NCI-H187 (cell line): ENCODE measurements at places on chromosomes 3 and 15.

GRCh38 chr3:59692117-59692516 lies 642.3 kb upstream of the CFAP20DC start:
- DNase-seq, result no peak

GRCh38 chr15:22955544-22956119 lies 24.5 kb downstream of the CYFIP1 start:
- DNase-seq, result no peak

- no peak for DNase-seq
Observed at GRCh38 chr3:73315706-73316105, 254.2 kb downstream of the EBLN2 start.

DNA sequence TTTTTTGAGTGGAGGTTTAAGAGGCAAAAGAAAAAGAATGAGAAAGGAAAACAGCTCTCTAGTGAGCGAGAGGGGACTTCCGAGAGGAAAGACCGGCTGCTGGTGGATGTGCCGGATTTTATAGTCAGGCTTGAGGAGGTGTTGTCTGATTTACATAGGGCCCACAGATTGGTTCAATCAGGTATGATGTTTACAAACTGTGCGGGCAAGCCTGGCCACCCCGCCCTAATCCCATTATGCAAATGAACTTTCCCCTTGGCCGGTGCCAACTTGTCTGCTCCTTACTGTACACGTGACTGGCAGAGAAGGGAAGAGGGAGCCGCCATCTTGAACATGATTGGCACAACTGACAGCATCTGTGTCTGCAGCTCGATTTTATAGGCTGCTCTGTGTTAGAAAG lies 44.7 kb downstream of the FAM43A start:
- peak; percentile 92 for DNase-seq

DNA sequence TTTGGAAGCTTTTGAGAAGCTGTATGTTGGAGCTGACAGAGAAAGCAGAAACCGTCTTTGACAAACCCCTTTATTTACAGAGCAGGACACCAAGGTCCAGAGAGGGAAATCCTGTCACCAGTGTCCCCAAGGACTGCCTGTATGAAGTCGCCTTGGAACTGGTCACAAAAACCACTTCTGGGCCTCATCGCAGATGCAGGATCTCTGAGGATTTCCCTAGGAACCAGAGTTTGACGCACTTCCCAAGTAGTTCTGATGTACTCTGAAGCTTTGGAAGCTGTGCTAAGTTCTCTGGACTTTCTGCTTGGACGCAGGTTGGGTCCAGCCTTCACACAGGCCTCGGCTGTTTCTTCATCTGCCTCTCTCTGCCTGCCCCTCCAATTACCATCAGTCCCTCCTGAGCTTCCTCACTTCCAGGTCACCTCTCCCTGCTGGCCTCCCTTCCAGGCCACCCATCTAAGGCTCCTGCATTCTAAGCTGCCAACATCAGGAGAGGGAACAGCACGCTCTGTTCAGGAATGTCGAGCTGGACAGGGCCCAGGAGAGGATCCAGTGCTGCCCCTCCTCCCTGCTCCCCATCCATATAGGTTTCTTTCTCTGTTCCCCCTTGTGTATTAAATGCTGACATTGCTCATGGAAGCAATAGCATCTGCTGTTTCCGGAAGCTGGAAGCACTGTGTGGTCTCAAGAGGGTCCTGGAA lies 270.8 kb downstream of the OPA1 start:
- no peak for DNase-seq

GRCh38 chr15:69398491-69398891 lies 15.7 kb upstream of the KIF23 start:
- no peak for DNase-seq

- no peak for DNase-seq
Observed at GRCh38 chr15:25437777-25438600, 835 bp downstream of the UBE3A start.

- peak; percentile 29 for DNase-seq
Observed at GRCh38 chr15:65400760-65401610, 21.8 kb downstream of the IGDCC4 start.

- no peak for DNase-seq
Observed at GRCh38 chr3:156551746-156552145, 3.2 kb downstream of the SSR3 start.

DNA sequence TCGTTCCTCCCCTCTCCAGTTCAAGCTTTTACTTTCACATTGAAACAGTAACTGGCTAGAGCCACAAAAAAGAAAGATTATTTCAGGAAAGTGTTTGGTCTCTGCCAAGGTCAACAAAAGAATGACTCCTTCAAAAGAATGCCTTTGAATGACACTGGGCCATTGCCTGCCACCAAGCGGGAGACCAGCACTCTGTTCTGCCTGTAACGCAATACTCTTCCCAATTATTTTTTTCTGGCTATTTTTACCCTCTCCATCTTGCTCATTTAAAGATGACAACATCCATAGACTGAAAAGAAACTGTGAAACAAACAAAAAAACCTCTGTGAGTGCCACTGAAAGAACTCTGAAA lies 37.3 kb downstream of the EHHADH start:
- no peak for DNase-seq

- DNase-seq, result no peak
Observed at GRCh38 chr3:127033171-127033570, 50.3 kb downstream of the PLXNA1 start.

GRCh38 chr15:101563176-101563796 lies 73.8 kb upstream of the PCSK6 start:
- DNase-seq, result no peak

DNA sequence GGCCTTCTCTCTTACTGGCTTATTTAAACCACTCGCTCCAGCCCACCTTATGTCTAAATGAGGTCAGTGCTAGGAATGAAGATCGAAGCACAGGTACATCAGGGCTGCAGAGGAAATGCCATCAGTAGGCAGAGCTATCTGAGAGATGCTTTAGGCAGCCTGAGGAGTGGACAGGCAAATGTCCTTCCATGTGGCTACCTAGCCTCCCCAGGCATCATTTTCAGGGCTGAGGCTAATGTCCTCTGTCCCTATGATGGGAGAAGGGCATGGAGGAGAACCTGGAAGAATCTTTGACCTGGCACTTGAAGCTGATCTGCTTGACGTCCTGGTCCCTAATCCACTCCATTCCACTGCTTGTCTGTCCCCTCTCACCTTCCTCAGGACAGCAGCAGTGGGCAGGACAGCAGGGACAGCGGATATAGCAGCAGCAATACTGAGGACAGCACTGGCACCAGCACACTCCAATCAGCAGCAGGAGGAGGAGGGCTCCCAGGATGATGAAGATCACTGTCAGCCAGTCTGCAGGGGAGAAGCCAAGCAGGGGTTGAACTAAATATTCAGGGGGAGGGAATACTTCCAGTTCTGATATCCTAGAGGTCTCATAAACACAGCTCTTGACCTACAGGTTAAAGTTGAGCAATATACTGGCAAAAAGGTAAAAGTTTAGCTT lies 21.0 kb downstream of the ILDR1 start:
- no peak for DNase-seq

- no peak for DNase-seq
Observed at GRCh38 chr3:14634763-14635400, 16.7 kb upstream of the CCDC174 start.

DNA sequence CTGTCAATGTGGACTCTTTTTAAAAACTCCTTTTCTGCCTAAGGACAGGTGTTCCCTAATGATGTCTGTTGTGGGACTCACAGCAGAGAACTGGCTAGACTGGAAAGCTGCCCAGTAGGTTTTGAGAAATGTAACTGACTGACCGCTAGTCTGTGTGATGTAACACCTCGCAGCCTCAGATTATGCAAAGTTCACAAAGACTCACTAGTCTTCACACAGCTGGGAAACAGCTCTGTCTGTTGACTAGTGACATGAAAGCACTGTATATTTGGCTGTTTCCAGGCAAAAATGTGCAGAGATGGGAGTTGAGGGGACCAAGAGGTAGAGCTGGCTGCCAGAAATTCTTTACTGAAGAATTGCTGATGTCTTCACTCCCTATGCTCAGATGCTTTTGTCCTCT lies 10.3 kb downstream of the PDZRN3 start:
- DNase-seq, result no peak

- no peak for DNase-seq
Observed at GRCh38 chr3:29280404-29281093, at the start of gene RBMS3. Gene RBMS3 (plus strand): TSS chr3:29281071.

DNA sequence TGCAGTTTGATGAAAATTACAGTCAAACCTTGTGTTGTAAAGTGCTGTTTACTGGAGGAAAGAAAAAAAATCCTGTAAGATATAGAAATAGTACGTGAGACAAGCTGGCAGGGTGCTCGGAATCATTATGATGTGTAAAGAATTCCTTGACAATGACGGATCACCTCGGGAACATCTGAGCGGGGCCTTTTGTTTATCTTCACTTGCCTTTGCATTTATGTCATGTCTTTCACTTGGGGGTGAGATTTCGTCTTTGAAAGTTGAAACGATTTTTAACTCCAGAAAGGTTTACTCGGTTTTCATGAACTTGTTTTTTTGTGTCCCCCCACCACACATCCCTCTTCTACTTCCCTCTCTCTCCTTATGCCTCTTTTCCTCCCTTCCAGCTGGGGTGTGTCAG lies 128.3 kb upstream of the VEPH1 start:
- no peak for DNase-seq

- no peak for DNase-seq
Observed at GRCh38 chr15:52804526-52805081, 14.5 kb upstream of the ONECUT1 start.
